ENCODE measurements at places on chromosomes 3 and 15.
A peak's percentile ranks its signal among the peaks of the same experiment; 100 is the strongest.

DNA sequence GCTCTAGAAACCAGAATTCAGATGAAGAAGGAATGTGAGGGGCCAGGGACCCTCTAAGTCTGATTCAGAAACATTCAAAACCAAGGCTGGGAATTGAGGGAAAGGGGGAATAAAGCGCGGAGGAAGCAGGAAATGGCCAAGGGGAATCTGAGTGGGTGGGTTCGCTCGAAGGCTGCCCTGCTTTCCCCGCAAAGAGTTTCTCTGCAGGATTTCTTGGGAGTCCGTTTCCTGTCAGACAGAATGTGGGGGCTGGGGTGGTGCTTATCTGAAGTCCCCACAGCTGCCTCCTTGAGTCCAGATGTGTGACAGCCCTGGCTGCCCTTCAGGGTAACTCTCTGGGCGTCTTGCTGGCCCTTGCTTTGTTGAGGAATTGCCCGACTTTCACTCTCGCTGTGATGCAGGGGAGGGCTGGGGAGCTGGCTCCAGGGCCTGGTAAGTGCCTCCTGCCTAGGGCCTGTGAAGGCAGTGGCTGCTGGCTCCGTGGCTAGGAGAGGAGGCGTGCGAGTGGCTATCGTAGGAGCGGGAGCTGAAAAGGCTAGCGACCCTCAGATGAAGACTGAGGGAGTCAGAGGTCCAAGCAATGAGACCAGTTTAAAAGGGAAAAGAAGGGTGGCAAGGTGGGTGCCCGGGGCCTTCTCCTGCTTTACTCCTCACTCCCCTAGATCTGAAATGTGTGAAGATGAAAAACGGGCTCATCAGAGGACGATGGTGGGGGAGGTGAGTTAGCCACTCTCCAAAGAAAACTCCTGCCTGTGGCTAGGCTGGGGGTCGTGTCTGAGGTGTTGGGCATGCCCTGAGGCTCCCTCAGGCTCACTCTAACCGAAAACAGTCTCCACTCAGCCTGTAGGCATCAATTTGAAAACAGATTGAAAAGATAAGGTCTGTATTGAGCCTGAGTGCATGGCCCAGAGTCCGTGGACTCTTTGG, 143.9 kb upstream of the UMPS start:
- no peak for DNase-seq

DNA sequence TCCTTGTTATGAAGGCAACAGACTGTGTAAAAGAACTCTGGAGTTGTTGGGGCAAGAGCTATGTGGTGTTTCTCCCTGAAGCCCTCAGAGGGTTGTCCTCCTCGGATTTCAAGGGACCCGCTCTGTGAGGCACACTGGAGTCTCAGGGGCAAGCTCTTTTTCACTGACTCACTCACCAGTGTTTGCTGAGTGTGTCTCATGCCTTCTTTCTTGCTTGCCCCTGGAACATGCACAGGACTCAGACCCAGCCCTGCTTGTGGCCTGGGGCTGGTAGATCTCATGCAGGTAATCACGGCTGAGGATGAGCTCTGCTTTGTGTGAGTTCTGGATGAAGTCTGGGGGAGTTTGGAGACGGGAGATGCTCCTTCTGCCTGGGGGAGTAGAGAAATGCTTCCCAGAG, 93.7 kb downstream of the CACNA1D start:
- no peak for DNase-seq

DNA sequence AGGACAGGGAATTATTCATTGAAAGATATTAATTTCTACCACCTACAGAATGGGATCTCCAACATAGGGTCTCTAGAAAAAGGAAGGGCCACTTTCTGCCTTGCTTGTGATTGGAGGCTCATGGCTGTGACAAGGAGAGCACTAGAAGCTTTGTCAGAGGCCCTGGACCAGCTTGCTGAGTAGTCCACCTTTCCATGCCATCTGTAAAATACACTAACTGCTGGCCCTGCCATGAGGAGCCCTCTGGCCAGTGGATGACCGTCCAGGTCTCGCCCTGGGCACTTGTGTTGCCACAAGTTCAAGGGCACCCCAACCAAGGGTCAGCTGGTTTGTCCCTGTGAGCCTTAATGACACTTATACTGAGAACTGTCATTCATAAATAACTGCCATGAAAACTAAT, 1.6 kb upstream of the SYNM start:
- no peak for DNase-seq

GRCh38 chr3:160184655-160185054, 40.6 kb upstream of the C3orf80 start:
- no peak for DNase-seq

DNA sequence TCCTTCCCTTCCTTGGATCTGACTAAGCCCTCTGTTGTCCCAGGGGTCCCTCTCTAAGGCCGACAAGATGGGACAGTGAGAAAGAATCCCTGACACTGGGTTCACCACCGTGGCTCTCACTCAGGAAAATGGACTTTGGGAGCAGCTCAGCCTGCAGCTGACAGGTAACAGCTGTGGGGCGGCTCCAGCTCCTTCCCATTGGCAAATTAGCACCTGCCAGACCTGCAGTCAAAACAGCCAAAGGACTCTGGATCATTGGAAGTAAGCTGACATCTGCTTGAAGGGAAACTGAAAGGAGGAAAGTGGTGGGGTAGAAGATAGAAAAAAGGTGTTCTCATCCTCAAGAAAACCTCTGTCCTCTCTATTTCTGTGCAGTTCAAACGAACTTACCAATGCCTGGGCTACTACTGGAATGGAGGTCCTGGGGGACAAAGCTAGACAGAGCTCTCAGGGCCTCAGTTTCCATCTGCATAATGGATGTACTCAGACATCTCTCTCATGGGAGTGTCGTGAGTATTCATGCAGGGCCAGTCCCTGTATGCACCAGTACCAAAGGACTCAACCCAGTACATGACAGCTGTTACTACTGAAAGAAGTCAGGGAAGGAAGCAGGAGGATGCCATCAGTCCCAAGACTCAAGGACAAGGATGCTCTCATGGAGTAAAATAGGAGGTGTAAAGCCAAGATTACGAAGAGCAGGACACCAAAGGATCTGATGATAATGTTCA, 53.6 kb upstream of the DCLK3 start:
- no peak for DNase-seq

- no peak for DNase-seq
These were observed 68.4 kb downstream of the TAMM41 start for GRCh38 chr3:11778248-11778647.

- no peak for DNase-seq
These were observed 91.7 kb downstream of the NR1I2 start for GRCh38 chr3:119873646-119874045.

- no peak for DNase-seq
These were observed 43.3 kb downstream of the POMGNT2 start for GRCh38 chr3:43062564-43063040.

DNA sequence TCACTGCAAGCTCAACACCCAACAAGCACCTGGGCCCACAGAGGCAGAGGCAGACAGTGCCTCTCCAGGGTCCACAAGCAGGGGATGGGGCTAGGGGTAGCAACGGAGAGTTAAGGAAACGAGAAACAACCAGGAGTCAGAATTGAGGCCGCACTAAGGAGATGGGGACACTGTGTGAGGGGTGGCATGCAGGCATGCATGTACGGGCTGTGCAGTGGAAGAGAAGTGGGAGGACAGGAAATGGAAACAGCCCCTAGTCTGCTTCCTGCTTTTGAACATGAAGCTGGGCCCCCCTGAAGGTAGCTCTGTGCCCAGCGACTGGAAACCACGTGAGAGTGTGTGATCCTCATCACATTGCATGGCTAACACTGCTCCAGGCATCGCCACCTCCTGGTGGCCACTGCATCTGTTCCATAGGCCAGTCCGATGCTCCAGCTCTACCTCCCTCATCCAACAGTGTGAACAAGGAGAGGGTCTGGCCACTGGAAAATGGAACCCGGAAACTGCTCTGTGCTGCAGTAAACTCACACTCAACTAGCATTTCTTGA, 44.0 kb downstream of the XXYLT1 start:
- DNase-seq = peak; percentile 5

GRCh38 chr3:9404680-9405079, 7.3 kb downstream of the SETD5 start:
- peak; percentile 33 for DNase-seq

DNA sequence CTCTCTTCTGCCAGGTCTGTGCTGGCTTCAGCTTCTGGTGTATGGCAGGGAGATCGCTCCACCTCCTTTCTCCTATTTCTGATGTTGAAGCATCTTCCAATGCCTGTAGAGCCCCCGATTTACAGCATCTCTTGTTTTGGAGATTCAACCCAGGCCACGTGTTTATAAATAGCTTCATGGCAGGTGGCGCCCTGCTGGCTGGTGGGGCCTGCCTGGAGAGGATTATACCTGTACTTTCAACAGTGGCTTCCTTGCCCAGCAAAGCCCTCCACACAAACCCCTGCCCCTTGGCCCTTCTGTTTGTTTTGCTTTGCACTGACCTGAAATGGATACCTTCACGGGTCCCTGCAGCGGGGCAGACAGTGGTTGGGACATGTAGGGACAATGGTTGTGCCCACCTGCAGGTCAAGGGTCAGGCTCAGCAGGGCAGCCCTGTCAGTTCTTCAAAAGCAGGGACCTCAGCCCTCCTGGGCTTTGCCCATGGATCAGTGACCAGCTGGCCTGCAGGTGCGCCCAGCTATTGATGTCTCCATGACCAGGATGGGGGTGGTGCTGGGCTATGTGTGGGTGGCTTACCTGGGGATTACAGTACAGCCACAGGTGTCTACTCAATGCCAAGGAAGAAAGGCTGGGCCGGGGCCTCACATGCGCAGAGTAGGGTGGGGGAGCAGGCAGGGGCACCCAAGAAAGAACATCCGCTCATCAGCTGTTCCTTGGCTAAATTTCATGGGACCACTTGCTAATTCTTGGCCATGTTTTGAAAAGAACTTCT, 112.7 kb upstream of the PRR23C start:
- no peak for DNase-seq
